ENCODE measurements at places on chromosomes 4 and X.

GRCh38 chr4:108473163-108473720, 147.1 kb upstream of the RPL34 start:
- DNase-seq = no peak

GRCh38 chr4:101205916-101206315, 141.4 kb downstream of the PPP3CA start:
- no peak for DNase-seq

DNA sequence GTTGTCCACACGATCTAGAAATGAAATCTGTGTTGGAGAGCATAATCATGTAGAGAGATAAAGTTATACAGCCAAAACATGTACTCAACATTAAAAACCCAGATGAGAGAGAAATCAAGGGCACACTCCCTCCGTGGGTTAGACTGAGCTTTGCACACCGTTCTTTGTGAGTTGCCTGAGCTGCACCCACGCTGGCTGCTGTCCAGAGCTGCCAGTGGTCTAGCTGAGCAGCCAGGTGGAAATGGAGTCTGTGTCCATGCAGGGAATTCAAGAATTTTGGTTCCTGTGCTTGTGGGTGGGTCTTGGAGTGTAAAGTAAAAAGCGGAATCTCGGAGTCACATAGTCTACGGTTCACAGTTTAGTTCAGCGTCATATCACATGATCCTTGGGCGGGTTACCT, 84.6 kb downstream of the GPR143 start:
- DNase-seq = no peak

DNA sequence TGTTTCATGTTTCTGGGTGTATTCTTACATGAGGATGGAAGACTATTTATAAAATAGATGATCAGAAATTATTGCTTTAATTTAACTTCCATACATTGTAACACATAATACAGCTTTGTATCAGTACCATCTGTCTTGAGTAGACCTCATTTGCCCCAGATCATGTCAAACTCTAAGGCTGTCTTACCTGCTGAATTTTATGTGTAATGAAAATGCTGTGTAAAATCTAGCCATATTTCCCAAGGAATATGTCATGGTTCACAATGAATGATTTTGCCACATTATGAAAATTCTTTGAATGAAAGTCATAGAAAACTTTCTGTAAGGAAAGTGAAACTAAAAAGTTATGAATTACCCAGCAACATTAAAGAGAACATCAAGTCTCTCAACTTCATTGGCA, 7.4 kb downstream of the BDH2 start:
- DNase-seq = no peak

DNA sequence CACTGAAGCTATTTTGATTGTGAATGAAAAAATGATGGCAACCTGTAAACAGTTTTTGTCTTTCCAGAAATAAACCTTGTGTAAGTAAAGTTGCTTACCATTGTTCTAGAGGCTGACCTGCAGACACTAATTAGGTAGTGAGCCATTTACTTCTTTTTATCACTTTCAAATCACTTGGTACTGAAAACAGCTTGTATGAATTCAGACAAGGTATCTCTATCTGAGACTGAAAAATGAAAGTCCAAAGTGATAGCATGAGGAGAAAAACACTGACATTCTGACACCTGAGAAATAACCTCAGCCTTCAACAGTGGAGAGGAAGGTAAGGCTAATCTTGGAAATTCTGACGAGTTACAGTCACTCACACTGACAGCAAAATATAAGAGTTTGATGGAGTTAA, 238.8 kb downstream of the GPC3 start:
- no peak for DNase-seq

DNA sequence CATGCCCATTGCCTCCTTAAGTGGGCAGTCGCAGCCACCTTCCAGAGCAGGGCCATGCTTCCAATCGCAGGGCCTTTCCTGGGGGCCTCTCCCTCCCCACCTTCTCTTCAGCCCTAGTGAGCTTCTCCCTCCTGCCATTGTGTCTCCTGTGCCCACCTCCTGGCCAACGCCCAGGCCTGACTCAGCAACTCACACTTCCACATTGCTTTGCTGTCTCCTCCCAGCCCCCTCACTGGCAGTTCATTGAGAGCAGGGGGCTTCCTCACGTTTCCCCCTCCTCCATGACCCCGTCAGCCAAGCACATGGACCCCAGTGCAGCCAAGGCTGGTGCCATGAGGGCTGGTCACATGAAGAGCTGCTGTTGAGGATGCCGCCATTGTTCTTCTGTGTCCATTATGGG, 25.9 kb downstream of the HTRA3 start:
- DNase-seq = no peak

DNA sequence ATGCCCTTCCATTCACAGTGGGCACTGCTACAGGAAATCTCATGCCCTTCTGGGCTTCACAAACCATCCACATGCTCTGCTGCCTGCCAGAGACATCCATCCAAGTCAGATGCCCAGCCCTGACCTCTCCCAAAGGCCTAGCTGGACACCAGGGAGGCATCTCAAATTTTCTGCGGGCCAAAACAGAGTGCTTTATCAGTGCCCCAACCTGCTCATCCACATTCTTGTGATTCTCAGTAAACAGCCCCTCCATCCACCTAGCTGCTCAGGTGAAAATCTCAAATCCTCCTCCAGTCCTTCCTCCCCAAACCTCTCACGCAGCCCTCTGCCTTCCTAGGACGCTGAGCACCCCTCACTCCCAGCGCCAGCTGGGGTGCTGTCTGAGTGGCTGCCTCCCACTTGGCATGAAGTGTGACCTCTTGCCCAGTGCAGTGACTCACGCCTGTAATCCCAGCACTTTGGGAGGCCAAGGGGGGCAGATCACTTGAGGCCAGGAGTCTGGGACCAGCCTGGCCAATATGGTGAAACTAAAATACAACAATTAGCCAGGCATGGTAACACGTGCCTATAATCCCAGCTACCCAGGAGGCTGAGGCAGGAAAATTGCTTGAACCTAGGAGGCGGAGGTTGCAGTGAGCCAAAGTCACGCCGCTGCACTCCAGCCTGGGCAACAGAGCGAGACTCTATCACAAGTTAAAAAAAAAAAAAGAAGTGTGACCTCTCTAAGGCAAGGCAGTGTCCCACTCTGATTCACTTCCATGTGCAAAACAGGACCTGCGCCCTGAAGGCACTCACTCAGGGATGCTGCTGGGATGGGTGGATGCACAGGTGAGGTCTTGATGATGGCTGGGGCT, 1.7 kb upstream of the AFAP1 start:
- DNase-seq = no peak

DNA sequence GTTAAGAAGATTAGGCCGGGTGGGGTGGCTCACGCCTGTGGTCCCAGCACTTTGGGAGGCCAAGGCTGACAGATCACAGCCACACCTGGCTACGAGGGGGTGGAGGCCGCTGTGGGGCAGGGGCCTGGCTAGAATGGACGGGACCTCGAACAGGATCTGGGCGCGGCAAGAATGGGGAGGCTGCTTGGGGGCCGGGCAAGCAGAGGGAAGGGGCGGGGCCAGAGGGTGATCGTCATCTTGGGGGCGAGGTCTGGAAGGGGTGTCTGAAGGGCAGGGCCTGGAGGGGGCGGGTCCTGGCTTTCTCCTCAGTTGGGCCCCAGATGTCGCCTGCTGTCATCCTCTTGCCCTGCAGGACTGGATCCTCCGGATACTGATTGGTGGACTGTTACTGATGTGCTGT, 57.3 kb upstream of the ENPEP start:
- DNase-seq = no peak

DNA sequence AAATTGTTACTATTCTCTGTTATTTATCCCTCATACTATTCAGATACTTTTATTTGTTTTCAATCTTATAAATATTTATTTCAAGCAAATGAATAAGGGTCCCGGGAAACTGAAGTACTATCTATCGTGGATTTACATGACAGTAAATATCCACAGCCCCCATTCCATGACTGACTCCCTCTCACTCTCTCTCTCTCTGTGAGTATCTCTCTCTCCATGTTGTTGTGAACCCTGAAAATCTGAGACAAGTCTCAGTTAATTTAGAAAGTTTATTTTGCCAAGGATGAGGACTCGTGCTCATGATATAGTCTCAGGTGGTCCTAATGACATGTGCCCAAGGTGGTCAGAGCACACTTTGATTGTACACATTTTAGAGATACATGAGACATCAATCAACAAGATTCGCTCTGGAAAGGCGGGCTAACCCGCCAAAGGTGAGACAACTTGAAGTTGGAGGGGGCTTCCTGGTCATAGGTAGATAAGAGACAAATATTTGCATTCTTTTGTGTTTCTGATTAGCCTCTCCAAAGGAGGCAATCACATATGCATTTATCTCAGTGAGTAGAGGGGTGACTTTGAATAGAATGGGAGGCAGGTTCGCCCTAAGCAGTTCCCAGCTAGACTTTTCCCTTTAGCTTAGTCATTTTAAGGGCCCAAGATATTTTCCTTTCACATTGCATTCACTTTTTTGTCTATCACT, 986.4 kb downstream of the NLGN4X start:
- no peak for DNase-seq

GRCh38 chr4:22496165-22496813, 19.6 kb downstream of the ADGRA3 start:
- DNase-seq = no peak

DNA sequence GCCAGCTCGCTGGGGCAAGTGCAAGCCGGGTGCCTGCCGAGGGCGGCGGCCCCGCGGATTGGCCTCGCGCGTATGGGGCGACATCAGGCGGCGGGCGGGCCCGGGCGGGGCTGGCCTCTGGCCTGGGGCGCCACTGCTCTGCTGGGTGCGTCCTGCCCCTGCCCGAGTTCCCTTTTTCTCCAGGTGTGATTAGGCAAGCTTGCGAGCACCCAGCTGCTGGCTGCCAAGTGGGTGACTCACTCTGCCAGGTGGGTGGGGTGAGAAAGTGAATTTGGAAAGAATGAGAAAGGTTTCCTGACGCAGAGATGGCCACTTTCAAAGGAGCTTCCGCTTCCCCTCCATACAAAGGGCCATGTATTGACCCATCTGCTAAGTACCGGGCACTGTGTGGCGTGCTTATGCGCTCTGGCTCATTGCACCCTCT, 32.5 kb downstream of the FGFBP1 start:
- DNase-seq = no peak

DNA sequence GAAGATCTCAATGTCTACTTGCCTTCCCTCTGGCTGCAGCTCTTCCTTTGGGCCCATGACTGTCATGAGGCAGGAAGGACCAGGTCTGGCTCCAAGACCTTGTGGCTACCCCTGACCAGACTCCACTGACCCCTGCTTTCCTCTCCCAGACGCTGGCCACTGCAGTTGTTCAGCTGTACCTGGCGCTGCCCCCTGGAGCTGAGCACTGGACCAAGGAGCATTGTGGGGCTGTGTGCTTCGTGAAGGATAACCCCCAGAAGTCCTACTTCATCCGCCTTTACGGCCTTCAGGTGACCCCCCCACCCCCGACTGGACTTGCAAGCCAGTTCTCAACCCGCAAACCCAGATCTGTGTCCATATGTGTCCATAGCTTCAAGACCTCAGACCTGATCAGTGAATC, 535 bp downstream of the WAS start:
- no peak for DNase-seq

- DNase-seq = no peak
Observed at GRCh38 chrX:17882680-17883079, 21.6 kb upstream of the RAI2 start.

DNA sequence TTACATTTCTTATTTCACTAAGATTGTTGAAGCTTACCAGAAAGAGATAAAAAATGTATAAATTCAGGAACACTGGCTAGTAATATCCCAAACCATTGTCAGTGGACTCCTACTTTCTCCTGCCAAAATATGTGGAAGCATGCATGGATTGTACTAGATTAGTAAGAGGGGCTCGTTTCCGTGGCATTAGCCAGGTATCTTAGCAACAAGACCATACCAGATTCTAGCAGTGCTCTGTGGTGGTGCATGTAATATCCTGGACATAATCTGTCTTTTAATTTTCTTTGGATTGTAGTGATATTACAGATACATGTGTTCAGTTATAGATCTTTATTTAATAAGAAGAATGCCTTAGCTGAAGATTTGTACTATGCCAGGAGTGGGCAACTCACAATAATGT, 371.9 kb upstream of the PITX2 start:
- DNase-seq = no peak

DNA sequence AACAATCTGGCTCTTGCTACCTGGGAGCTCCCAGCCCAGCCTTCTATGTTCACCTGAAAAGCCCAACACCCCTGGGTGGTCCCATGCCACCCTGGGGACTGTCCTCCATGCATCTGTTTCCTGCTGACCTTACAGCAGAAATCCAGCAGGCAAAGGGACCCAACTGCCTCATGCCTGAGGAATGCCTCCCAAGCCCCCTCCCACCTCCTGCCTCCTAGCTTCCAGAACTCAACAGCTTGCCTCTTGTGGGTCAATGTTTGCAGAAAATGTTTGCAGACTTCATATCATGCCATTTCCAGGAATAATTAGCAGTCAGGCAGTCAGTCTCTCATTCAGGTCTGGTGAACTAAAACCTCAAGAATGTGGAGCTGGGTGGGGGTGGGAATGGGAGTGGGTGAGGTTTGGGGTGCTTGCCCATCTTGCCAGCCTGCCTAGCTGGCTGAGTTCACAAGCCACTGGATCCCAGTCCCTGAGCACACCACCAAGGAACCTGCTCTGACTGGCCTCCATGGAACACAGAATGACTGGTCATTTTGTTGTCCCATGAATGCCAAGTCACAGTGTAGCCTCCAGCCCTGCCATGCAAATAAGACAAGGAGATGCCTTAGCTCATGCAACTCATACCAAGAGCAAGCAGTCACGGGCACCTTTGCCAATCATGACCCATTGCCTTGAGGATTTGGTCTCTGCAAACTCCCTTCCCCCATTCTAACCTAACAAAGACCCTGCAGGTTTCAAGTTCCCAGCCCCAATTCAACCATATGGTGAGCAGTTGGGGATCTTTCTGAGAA, 12.1 kb upstream of the PLAC1 start:
- DNase-seq = peak; percentile 61

GRCh38 chr4:23853986-23854660, 35.7 kb downstream of the PPARGC1A start:
- DNase-seq = no peak

GRCh38 chr4:27619435-27619834, 758.8 kb downstream of the STIM2 start:
- DNase-seq = no peak

GRCh38 chr4:3747581-3747904, 18.6 kb upstream of the ADRA2C start:
- no peak for DNase-seq

DNA sequence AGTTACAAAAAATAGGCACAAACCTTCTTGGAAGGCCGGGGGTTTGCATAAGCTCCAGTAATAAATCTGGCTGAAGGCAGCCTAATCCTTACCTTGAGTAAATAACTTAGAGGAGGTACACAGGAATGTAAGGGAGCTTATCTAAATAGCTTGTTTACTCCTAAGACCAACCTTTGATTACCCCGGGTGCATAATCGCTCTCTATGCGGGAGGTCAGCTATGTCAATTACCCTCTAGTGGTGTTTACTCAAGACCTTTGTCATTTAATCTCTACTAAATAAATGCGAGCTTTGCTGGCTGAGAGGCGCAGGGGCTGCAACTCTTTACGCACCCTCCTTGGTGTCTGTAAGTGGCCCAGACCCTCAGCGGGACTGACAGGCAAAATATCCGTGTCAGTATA, 50.2 kb upstream of the MAP9 start:
- no peak for DNase-seq

DNA sequence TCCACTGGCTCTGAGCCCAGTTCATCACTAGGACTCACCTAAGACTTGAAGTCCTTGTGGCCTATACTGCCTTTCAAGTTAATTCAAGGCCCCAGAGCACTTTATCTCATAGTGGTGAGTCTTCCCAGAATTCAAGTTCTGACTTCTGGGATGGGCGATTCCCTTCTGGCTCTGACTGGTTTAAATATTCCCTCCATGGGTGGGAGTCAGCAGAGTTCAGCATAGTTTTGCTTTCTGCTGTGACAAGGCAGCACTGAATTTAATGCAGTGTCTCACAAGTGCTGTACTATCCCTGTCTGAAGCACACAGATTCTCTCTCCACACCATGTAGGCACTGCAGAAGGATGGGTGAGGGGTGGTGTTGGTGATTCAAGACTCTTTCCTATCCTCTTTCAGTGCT, 46.5 kb downstream of the KLF8 start:
- no peak for DNase-seq

All from HS-5 (cell line).